NCI-H1417 treated with DMSO at 0.1 percent for 48 hours (cell line): ENCODE measurements at places on chromosomes 5 and 9.

GRCh38 chr5:136205941-136206340 is 13.0 kb upstream of the SMIM32 start:
- DNase-seq, result no peak

GRCh38 chr9:87581513-87581912 is 83.8 kb downstream of the DAPK1 start:
- DNase-seq, result no peak

- DNase-seq, result no peak
Measured at GRCh38 chr9:90999425-91000397, 198.1 kb downstream of the SYK start.

DNA sequence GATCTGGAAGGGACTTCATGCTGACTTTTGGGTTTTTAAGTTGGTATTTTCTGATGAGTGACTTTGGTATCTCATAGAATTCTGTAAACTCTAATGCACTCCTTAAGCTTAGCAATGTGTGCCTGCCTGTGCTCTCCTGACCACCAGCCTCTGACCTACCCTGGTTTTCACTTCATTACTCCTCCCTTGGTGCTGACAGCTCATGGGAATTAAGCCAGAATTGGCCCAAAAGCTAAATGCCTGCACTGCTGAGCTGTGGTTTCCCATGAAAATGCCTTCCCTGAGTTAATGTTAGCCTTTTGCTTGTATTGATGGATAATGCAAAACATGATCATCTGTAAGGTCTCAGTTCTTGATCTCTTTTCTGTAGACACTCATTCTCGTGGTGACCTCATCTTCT is 308.0 kb downstream of the DOCK8 start:
- DNase-seq, result no peak

DNA sequence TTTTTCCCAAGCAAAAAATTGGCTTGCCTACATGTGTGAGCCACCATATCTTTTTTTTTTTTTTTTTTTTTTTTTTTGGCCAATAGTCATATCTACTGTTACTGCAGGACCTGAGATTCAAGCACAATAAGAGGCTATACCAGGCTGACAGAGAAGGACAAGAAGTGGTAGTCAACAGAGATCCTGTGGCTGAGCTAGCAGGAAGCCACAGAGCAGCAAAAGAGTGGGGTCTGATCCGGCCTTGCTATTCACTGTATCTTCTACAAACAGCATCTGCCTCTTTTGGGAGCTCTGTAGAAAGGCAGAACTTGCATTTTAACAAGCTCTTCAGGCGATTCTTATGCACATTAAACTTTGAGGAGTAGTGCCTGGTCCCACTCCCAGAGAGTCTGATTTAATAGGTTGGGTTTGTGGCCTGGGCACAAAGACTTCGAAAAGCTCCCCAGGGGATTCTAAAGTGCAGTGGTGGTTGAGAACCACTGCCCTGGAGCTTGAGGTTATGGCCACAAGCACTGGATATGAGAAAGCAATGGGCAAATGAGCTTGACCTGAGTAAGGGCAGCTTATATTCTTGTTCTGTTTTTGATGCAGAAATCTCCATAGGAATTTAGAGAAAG is 162.8 kb downstream of the PIK3R1 start:
- DNase-seq, result no peak

GRCh38 chr5:68196876-68197275 is 18.7 kb upstream of the PIK3R1 start:
- no peak for DNase-seq

DNA sequence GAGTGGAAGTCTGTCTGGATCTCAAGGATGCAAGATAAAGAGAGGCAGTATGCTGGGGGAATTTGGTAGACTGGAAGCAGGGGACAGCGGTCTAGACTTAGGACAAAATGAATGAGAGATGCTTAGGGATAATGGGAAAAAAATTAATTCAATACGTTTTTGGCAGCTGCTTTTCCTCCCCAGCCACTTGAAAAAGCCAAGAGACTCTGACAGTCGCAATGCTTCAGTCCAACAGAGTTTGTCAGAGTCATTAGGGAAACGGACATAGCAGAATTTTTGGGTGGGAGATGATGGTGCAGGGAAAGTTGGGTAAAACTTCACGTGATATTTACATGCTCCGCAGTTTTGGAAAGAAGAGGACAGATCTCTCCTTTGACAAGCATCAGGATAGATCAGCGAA is 129.7 kb downstream of the GOLPH3 start:
- no peak for DNase-seq

GRCh38 chr9:88460587-88461332 is 72.5 kb downstream of the SPIN1 start:
- no peak for DNase-seq

GRCh38 chr5:181217803-181218062 is 5.3 kb upstream of the TRIM41 start:
- DNase-seq, result no peak
